Naive thymus-derived CD4-positive, alpha-beta T cell (primary cell): ENCODE measurements at places on chromosomes 7 and 10. TPM values are rescaled to one million over a fixed set of nuclear protein-coding genes. Genes with fewer than 3 reads are reported as not detected.

NAT16 gene
- not detected in 2 replicates for total RNA-seq

CYP3A4 gene
- total RNA-seq = not detected

TAC1 gene
- total RNA-seq = not detected in 2 replicates

DNA sequence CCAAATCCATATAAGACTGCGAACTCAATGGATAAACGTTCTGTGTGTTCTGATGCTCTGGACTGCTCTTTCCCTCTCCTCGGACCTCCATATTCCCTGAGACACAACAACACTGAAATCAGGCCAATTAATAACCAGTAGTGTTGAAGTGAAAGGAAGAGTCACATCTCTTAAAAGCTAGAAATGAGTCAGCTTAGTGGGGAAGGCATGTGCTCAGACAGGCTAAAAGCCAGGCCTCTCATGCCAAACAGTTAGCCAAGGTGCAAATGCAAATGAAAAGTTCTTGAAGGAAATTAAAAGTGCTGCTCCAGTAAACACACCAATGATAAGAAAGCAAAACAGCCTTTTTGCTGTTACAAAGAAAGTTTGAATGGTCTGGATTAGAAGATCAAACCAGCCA lies 29.3 kb downstream of the TNS3 start:
- no peaks in the 10 kb centered on the region for H3K36me3 ChIP-seq
- no peaks in the 10 kb centered on the region for H3K4me1 ChIP-seq
- H3K27me3 ChIP-seq = no peaks in the 10 kb centered on the region
- H3K27ac ChIP-seq = no peak overlapping the region
- H3K4me3 ChIP-seq = no peak overlapping the region
- DNase-seq = no peak
